GM23248 (cell line): ENCODE measurements at places on chromosomes 1 and 21. TPM values are rescaled to one million over a fixed set of nuclear protein-coding genes. Genes with fewer than 3 reads are reported as not detected.

DNA sequence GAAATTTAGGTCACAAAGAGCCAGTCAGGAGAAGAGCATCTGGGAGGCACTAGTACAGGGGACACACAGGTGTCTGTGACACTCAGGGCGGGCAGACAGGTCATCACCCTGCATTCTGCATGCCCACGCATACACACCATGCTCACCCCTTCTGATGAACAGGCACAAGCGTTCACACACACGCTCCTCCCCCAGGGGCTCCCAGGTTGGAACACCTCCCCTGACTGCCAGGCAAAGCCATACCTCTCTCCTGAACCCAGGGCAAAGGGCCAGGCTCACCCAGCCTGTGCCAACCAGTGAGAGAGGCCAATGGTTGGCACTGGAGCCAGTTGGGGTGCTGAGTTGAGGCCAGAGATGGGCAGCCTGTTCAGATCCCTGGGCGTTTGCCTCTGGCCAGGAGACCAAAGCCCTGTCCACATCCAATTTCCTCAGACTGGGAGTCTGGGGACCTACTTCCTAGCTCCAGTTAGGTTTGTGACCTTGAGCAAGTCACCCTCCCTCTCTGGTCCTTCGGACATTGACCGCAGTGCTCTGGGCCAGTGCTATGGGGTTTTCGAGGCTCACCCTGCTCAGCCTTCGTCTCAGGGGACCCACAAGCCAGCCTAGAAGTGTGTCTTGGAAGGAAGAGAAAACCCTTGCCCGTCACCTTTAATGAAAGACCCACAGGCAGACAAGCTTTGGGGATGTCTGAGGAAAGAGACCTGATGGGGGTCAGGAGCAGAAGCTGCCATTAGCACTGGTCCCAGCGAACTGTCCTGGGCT, 5.8 kb upstream of the LAD1 start:
- H3K27ac ChIP-seq, result no peak overlapping the region
- DNase-seq, result no peak
- no peak overlapping the region for H3K4me3 ChIP-seq
- H3K4me1 ChIP-seq, result no peaks in the 10 kb centered on the region
- peaks cover 45% of the 10 kb centered on the region for H3K27me3 ChIP-seq

ZNF362 gene
- 26.0 and 28.8 TPM in 2 replicates for polyA plus RNA-seq

ERG gene
- 1.2 and 1.3 TPM in 2 replicates for polyA plus RNA-seq

DNA sequence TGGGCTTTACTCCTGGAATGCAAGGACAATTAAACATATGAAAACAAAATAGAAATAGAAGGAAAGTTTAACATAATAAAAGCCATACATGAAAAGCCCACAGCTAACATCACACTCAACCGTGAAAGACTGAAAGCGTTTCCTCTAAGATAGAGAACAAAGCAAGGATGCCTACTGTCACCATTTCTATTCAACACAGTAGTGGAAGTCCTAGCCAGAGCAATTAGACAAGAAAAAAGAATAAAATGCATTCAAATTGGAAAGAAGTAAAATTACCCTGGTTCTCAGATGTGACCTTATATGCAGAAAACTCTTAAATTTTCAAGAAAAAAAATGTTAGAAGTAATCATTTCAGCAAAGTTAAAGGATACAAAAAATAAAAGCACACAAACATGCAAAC, 34.0 kb downstream of the ZNF644 start:
- H3K4me1 ChIP-seq, result no peaks in the 10 kb centered on the region
- no peak overlapping the region for H3K4me3 ChIP-seq
- DNase-seq, result no peak
- H3K36me3 ChIP-seq, result no peaks in the 10 kb centered on the region

GRCh38 chr1:203100516-203100869, 14.7 kb upstream of the MYOG start:
- no peaks in the 10 kb centered on the region for H3K4me1 ChIP-seq
- H3K27ac ChIP-seq, result no peak overlapping the region
- peaks cover 18% of the 10 kb centered on the region; the same call in 1 of the 2 replicates for H3K27me3 ChIP-seq
- no peak overlapping the region for H3K4me3 ChIP-seq
- DNase-seq, result no peak
- no peaks in the 10 kb centered on the region for H3K36me3 ChIP-seq

GPR157 gene
- 2.6 and 2.7 TPM in 2 replicates for polyA plus RNA-seq

CD160 gene
- polyA plus RNA-seq, result 0.25 and 0.33 TPM in 2 replicates

ADGRL4 gene
- polyA plus RNA-seq, result 18.1 and 21.3 TPM in 2 replicates

GRCh38 chr1:206521127-206521526, 13.8 kb downstream of the RASSF5 start:
- no peak overlapping the region for H3K4me3 ChIP-seq
- H3K4me1 ChIP-seq, result no peaks in the 10 kb centered on the region
- no peaks in the 10 kb centered on the region for H3K36me3 ChIP-seq
- no peak overlapping the region for H3K27ac ChIP-seq

ERICH3 gene
- not detected in 2 replicates for polyA plus RNA-seq

NFASC gene
- polyA plus RNA-seq, result 44.5 and 46.3 TPM in 2 replicates

INAVA gene
- not detected in 2 replicates for polyA plus RNA-seq

IGFN1 gene
- not detected in 2 replicates for polyA plus RNA-seq

DNA sequence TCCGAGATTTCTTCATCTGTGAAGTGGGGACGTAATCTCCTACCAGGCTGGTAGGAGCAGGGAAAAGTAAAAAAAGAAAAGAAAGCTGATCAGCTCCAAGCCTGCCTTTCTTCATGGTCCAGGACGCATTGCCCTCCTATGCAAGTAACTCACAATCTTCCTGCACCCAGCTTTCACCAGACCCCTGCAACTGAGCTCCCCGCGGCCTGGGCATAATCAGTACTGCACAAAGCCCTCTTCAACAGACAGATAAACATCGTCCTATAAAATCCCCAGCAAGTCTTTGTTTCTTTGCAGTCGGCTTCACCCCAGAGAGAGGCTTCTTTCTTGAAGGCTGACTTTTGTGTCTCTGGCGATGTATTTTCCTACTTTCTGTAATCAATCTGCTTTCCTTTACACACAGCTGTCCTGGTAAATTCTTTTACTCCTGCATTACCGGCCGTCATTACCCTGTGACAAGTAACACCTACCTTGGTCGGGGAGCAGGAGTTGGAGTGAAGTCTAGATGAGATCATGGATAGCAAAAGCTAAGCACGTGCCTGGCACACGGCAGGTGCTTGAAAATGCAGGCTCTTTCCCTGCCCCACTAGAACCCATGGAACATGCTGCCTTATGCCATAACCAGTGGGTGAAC, 8.3 kb downstream of the PADI1 start:
- no peak for DNase-seq
- no peak overlapping the region for H3K4me3 ChIP-seq
- no peak overlapping the region for H3K27ac ChIP-seq
- peaks cover 5% of the 10 kb centered on the region; the same call in 1 of the 2 replicates for H3K27me3 ChIP-seq
- H3K4me1 ChIP-seq, result peaks cover 14% of the 10 kb centered on the region; the same call in 1 of the 2 replicates
- H3K36me3 ChIP-seq, result no peaks in the 10 kb centered on the region

GRCh38 chr1:151641229-151641628, 29.4 kb downstream of the SNX27 start:
- no peak for DNase-seq
- H3K4me3 ChIP-seq, result no peak overlapping the region
- H3K36me3 ChIP-seq, result no peaks in the 10 kb centered on the region
- no peak overlapping the region for H3K27ac ChIP-seq

G0S2 gene
- polyA plus RNA-seq, result 2.0 and 2.9 TPM in 2 replicates

DNA sequence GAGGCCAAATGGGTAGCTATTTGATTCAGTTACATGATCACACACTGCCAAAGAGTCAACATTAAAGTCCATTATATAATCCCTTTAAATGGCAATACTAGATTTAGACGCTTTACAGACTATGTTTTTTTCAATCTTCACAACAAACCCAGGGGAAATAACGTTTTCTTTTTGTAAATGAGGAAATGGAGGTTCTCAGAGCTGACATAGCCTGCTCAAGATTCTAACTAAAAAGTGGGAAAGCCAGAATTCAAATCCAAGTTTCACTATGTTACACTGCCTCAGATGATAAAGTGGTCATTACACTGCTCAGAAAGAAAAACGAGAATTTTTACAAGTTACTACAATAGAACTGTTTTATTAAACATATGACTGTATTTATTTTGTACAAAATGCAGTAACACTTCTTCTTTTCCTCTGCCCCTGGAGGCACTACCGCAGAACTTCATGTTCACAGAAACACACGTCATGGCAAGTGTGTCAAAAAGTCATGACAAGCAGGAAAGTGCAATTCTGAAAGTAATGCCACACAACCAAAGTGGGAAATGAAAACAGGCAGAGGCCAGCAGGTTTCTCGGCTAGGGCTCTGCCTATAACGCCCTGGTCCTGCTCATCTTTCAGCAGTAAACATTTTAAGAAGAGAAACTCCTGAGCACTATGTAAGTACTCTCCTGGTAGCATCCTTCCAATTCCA, 19.0 kb downstream of the THEMIS2 start:
- H3K27me3 ChIP-seq, result no peaks in the 10 kb centered on the region
- peaks cover 21% of the 10 kb centered on the region for H3K36me3 ChIP-seq
- no peak overlapping the region for H3K4me3 ChIP-seq
- no peaks in the 10 kb centered on the region for H3K4me1 ChIP-seq
- DNase-seq, result no peak

TCP10L gene
- not detected in 2 replicates for polyA plus RNA-seq

DNA sequence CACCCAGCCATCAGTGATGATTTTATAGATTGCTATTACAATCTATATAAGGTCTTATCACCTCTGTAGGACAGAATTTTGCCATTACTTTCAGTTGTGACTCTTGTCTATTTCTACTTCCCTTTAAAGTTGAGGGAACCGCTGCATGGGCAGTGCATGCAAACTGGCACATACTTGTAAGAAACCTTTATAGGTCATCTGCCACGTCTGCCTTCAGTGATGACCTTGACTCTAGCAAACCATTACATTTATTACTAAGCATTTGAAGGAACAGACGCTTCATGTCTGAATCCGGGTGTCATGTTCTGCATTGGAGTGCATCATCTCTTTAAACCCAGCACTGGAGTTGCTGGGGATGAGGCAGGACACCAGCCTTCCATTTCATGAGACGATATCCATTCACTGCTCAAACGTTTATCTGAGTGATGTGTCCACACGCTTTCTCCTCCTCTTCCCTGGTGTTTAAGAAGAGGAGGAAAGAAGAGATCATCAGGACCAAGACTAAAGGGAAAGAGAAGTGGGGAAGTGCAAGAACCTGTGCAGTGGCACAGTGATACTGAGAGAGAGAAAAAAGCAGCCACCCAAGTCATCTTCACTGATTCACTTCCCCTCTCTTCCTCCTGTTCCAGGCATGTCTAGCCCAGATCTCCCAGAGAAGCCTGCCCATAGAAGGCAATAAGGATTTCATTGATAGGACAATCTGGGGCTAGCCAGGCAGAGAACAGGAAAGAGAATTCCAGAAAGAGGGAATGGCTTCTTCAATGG, 14.1 kb downstream of the CCSAP start:
- no peaks in the 10 kb centered on the region for H3K27me3 ChIP-seq
- no peak overlapping the region for H3K4me3 ChIP-seq

GRCh38 chr21:33640697-33641351, 717 bp downstream of the CRYZL1 start:
- H3K27me3 ChIP-seq, result no peaks in the 10 kb centered on the region
- peak overlapping the region; percentile 89 for H3K27ac ChIP-seq
- peak overlapping the region; percentile 92 for H3K4me3 ChIP-seq
- DNase-seq, result peak; percentile 71

DNA sequence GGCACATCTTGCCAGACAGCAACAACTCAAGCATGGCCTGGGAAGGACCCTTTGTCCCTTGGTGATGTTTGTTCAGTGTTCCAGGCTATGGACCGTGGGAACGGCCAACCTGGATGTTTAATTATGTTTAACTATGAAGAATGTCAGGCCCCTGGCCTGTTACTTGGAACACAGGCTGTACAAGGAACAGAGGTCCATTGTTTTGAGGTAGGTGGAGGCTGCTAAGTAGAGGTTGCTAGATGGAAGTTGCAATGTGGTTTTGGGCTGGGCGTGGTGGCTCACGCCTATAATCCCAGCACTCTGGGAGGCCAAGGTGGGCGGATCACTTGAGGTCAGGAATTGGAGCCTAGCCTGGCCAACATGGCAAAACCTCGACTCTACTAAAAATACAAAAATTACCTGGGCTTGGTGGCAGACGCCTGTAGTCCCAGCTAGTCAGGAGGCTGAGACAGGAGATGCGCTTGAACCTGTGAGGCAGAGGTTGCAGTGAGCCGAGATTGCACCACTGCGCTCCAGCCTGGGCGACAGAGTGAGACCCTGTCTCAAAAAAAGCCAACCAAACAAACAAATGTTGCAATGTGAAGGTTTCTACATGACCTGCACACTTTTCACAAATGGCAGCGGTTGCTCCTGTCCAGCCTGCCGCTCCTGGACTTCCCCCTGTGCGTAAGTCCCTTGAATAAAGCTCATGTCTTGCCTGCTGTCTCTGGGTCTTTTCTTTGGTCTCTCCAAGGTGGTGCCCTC, 2.5 kb upstream of the LEFTY1 start:
- H3K36me3 ChIP-seq, result no peaks in the 10 kb centered on the region
- H3K27me3 ChIP-seq, result no peaks in the 10 kb centered on the region
- H3K4me1 ChIP-seq, result no peaks in the 10 kb centered on the region
- no peak for DNase-seq
- H3K27ac ChIP-seq, result no peak overlapping the region
- no peak overlapping the region for H3K4me3 ChIP-seq

GRCh38 chr21:28337315-28337714, 655.4 kb downstream of the LTN1 start:
- H3K27me3 ChIP-seq, result no peaks in the 10 kb centered on the region
- H3K4me1 ChIP-seq, result peaks cover 54% of the 10 kb centered on the region
- H3K36me3 ChIP-seq, result no peaks in the 10 kb centered on the region
- H3K27ac ChIP-seq, result peak overlapping the region; percentile 56
- 0 out of 2 replicates have a peak overlapping the region, but pooled peaks have one; percentile 2 for H3K4me3 ChIP-seq

PYHIN1 gene
- polyA plus RNA-seq, result not detected in 2 replicates

C1orf185 gene
- not detected in 2 replicates for polyA plus RNA-seq

PPIAL4G gene
- not detected in 2 replicates for polyA plus RNA-seq

LYPD8 gene
- polyA plus RNA-seq, result not detected in 2 replicates

DNA sequence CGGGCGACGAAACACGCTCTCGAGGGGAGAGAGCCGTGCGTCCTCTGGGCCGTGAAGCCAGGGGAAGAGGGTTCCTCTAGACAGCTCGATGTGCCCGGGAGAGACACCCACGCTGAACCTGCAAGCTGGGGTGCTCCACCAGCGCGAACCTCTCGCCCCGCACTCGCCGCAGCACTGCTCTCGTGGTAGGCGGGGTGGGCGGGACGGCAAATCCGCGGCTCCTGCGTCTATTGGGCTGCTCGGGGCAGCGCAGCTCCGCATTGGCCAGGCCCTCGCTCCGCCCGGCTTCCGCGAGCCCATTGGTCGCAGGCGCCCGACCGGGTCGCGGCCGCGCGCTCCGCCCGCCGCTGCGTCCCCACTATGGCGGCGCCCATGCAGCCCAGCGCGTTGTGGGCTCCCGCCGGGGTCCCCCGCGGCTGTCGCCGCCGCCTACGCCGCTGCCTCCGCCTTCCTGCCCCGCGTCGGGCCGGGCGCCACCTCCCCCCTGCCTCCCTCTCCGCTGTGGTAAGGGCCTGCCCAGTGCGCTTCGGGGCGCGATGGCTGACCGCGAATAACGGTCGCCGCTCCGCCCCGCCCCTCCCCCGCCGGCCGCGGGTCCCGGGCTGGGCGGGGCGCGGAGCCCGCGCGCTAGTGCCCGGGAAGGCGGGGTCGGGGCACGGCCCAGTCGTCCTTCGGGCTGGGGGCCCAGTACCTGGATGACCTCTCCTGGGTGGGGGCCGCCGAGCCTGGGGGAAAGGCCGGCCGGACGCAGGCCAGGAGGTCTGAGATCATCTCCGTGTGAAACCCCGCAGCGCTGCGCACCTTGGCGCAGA, at the start of gene ST3GAL3:
ST3GAL3 (plus strand) TSS at position 347 of the 812 bp plus-strand sequence. CDS start 28,727 bp downstream, outside the sequence.
- peaks cover 15% of the 10 kb centered on the region for H3K36me3 ChIP-seq
- H3K4me3 ChIP-seq, result peak within 1 kb of the TSS; percentile 90
- peaks cover 39% of the 10 kb centered on the region for H3K4me1 ChIP-seq
